Natural killer cell (primary cell): ENCODE measurements at places on chromosomes 4 and X. TPM values are rescaled to one million over a fixed set of nuclear protein-coding genes. Genes with fewer than 3 reads are reported as not detected.
A peak's percentile ranks its signal among the peaks of the same experiment; 100 is the strongest.

DNA sequence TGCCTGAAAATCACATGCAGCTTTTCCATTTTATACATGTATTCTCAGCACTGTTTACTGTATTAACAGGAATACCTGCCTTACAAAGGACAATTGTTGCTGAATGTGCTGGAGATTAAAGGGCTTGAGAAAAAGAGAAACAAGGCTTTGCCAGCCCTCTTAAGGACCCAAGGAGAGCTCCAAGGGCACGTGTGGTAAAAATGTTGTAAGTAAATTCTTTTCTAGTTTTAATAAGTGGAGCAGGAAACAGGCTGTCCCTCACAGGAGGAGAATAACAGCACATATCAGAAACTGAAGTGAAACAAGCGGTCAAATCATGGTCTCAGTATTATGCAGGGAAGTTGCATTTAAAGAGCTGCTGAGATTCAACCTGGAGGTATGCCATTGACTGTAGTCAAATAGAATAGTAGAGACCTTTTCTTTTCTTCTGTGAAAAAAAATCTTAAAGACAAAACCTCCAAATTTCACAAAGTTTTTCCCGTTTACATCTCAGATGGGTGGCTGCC, 18.5 kb downstream of the IGFBP7 start:
- H3K36me3 ChIP-seq = no peaks in the 10 kb centered on the region
- H3K4me3 ChIP-seq = no peak overlapping the region
- H3K27ac ChIP-seq = no peak overlapping the region
- DNase-seq = no peak

RHOXF2B gene
- not detected for total RNA-seq

FRMPD3 gene
- 12.4 TPM for total RNA-seq

DNA sequence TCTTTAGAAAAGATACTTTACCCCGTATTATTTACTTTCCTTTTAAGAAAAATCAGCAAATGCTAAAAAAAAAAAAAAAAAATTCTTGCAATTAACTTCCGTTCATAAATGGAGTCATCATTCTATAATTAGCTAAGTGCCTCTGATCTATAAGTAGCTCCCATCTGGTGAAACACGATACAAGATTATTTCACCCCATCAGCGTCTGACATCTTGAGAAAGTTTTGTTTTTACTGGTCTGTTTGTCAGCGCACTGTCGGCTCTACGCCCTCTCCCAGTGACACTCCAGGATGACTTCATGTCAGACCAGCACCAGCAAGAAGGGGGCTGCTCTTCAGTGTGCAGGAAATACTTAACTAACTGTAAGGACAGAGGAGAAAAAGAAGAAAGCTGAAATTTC, 108.3 kb downstream of the AFAP1 start:
- no peak overlapping the region for H3K4me3 ChIP-seq
- DNase-seq = peak; percentile 67
- peaks cover 20% of the 10 kb centered on the region for H3K4me1 ChIP-seq
- no peaks in the 10 kb centered on the region for H3K27me3 ChIP-seq
- no peak overlapping the region for H3K27ac ChIP-seq
- H3K36me3 ChIP-seq = no peaks in the 10 kb centered on the region

CCDC160 gene
- not detected for total RNA-seq

DNA sequence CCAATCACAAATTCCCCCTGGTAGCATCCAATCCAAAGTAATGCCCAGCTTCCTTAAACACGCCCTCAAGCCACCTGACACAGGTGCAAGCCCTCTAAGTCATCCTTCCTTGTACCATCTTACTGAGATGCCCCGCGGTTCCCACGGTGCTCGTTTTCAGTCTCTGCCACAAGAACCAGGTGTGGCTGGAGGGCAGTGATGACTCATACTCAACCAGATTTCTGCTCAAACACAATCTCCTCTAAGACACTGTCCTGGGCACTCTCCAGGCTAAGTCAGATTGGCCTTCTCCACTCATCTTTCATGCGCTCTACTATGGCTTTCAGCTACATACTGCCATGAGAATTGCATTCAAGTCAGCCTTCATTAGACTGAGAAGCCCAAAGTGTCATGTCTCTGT, 3.5 kb downstream of the SH3KBP1 start:
- no peaks in the 10 kb centered on the region for H3K27me3 ChIP-seq
- no peak for DNase-seq
- peaks cover 59% of the 10 kb centered on the region for H3K4me1 ChIP-seq
- H3K4me3 ChIP-seq = no peak overlapping the region
- no peak overlapping the region for H3K27ac ChIP-seq
